ENCODE measurements at places on chromosomes 1 and 21.

GRCh38 chr1:213051127-213051880 lies at the start of gene RPS6KC1:
RPS6KC1 (plus strand) TSS chr1:213051241; CDS start chr1:213051405, 164 bp downstream.
- peak; percentile 89 for DNase-seq

GRCh38 chr1:177526201-177526600 lies 355.4 kb downstream of the BRINP2 start:
- DNase-seq: no peak

GRCh38 chr21:8988696-8989095 lies 1532.7 kb upstream of the TPTE start:
- DNase-seq: no peak

- no peak for DNase-seq
These were observed 70.6 kb downstream of the FGGY start for GRCh38 chr1:59367301-59368007.
